Fibroblast of skin of left quadriceps (primary cell): ENCODE measurements at places on chromosomes 1 and 21.

DNA sequence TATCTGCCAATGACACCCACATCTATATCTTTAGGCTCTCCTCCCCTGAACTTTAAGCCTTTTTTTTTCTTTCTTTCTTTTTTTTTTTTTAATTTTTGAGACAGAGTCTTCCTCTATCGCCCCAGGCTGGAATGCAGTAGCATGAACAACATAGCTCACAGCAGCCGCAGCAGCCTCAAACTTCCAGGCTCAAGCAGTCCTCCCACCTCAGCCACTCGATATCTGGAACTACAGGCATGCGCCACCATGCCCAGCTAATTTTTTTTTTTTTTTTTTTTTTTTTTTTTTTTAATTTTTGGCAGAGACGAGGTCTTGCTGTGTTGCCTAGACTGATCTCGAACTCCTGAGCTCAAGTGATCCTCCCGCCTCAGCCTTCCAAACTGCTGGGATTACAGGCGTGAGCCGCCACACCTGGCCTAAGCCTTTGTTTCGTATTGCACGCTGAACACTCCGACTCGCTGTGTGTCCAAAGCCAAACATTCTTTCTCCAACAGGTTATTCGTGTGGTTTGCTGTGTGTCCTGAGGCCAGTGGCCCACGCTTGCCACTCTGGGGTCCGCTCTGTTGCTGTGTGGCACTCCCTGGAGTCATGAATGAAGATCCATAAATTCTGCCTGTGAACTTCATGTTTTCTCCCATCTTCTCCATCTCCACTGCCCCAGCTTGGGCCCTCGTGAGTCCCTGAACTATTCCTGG lies 119.4 kb downstream of the CAMTA1 start:
- no peak for DNase-seq

GRCh38 chr1:192756847-192757246 lies 52.0 kb upstream of the RGS2 start:
- DNase-seq, result no peak

DNA sequence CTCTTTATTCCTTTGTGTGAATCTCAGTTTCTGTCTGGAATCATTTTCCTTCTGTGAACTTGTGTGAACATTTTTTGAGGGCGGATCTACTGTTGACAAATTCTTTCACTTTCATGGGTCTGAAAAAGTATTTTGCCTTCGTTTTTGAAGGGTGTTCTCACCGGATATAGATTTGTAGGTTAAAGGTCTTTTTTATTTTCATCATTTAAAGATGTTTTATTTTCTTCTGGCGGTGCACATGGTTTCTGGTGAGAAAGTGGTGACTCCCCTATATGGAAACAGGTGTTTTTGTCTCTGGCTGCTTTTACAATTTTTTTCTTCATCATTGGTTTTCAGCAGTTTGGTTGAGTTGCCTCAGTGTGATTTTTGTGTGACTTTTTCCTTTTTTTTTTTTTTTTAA lies 94.9 kb downstream of the DYRK1A start:
- no peak for DNase-seq

GRCh38 chr1:187264995-187265602 lies 436.4 kb downstream of the PLA2G4A start:
- peak; percentile 57 for DNase-seq

DNA sequence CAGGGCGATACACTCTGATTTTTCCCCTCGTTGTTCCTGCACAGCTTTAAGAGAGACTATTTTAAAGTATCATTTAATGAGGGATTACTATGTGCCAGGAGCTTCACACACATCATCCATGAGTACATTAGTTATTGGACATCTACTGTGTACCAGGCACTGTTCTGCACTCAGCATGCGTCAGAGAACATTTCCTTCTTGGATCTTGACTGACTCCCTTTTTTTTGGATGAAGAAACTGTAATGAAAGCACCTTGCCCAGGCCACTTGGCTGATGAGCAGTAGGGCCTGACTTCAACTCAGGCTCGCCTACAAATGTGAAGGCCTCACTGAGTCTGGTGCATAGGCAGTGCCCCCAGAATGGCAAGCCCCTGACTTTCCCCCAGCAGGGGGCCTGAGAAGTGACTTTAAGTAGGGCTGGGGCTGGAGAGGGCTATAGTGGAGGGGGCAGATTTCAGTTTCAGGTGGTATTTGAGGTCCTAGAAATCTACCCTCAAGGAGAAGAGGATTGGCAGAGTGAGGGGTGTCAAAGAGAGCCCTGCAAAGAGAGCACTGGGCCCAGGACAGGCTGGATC lies 50.0 kb downstream of the PTPRU start:
- no peak for DNase-seq

GRCh38 chr21:27700974-27701614 lies 734.2 kb upstream of the ADAMTS5 start:
- peak; percentile 72 for DNase-seq

DNA sequence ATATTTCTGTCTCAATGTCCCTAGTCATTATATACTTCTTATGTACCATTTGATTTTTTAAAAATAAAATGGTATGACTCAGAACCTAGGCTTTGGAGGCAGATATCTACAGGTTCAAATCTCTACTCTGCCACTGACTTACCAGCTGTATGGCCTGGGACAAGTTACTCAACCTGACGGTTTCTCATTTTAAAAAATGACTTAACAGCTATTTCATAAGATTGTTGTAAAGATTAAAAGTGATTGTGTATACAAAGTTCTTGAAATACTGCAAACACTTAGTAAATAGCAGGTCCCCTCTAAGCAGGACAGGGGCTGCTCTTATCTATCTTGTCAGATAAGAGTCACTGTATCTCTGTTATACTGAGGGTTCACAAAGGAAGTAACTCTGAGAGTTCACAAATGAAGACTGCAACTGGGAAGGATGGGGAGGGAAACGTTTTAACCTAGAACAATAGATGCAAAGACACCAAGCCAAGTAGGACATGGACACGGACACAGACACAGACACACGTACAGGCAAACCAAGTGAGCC lies 2.6 kb downstream of the BCAR3 start:
- no peak for DNase-seq

DNA sequence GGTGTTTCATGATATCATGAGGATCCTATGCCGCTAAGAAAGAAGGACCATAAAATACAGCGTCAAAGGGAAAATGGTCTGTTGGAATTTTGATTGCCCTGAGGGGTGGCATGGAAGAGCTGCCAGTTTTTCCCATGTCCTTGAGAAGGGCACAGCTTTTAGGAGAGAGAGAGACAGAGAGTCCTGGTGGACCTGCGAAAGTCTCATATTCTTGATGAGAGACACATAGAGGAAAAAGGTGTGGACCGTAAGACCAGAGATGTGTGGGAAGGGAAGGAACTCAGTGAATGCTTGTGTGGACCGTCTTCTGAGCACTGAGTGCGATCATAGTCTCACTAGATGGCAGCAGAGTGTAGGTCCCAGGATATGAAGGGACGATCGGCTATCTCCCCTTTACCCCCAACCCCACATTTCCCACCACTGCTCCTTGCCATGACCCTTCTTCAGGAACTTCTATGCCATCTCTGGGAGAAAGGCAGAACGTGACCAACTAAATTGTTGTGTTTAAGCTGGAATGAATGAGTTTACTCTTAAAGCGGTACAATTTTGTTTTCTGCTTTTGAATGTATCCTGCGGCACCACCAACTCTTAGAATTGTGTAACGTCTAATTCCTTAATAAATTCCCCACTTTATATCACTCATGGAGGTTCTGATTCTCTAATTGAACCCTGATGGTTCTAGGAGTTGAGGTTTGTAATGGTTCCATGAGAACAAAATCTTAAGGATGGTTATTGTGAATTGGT lies 117.7 kb downstream of the CTH start:
- no peak for DNase-seq

GRCh38 chr1:47569681-47570470 lies 132.0 kb downstream of the FOXD2 start:
- DNase-seq, result peak; percentile 78

GRCh38 chr1:111818546-111818945 lies 62.8 kb downstream of the DDX20 start:
- no peak for DNase-seq

DNA sequence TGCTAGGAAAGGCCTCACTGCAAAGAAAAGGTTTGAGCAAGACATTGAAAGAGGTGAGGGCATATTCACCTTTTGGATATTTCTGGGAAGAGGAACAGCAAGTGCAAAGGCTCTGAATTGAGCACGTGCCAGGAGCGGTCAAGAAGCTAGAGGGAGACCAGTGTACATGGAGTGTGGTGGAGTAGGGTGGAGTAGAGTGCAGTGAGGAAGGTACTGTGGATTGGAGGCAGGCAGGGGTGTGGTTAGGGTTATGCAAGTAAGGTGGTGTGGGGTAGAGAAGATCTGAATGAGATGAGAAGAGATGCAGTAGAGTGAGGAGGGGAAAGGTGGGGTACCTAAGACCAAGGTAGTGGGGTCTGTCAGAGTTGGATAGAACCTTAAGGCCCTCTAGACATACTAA lies 119.6 kb downstream of the OMA1 start:
- DNase-seq, result no peak

DNA sequence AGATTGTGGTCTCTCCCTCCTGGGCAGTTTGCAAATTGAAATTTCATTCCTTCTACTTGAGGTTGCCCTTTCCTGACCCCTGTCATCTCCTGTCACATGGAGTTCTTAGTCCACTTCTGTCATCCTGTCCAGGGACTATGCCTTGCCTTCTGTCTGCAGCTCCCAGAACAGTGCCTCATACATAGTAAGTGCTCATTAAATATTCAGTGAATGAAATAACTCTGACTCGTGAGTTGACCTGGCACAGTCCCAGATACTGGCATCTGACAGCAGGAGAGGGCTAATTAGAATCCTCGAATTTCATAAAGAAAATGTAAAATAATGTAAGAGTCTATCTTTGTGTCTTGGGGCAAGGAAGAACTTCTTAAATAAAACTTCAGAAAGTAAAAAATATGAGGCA lies 50.8 kb downstream of the CNIH3 start:
- DNase-seq, result no peak

- no peak for DNase-seq
Measured at GRCh38 chr1:4847711-4848110, 193.3 kb downstream of the AJAP1 start.

DNA sequence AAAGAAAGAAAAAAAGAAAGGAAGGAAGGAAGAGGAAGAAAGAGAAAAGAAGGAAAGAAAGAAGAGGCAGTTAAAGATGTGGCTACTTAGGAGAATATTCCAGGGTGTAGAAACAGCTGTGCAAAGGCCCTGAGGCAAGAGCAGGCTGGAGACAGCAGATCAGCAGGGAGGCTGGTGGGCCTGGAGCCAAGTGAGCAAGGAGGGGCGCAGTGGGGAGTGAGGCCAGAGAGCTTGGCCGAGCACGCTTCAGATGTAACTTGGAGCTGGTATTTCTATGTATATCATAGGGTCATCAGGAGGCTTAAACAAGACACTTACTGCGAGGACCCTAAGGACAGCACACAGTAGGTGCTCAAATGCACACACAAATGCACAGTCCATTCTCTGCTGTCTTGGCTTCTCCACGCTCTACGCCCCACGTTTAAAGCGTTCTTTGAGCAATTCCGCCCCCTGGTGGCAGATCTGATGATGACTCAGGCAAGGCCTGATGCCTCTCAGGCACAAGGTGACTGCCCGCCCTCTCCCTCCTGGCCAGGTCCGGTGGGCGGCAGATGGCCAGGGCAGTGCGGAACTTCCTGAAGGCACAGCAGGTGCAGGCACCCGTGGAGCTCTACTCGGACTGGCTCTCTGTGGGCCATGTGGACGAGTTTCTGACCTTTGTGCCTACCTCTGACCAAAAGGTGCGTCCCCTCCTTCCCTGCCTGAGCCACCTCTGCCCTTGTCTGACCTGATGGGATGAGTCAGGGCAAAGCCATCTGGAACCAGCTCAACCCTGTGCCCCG lies 11.9 kb upstream of the PADI3 start:
- DNase-seq, result peak; percentile 63

DNA sequence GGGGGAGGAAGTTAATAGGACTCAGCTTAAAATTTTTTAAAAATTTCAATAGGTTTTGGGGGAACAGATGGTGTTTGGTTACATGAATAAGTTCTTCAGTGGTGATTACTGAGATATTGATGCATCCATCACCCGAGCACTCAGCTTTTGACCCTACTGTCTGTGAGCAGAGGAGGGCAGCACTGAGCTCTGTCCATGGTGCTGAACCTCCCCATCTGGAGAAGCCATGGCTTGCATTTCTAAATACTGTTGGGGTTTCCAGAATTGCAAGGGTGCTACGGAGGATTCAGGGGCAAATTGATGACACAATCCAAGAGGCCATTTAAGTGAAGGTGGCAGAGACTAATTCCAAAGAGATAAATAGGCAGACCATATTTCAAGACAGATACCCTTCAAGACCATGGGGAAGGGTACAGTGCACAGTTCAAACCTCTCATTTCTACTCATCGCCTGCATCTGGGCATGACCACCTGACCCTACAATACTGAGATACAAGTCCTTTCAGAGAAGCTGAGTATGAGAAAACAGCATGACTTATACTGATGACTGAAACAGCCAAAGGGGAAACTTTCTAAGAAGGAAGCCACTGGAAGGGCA lies 17.2 kb downstream of the SYT2 start:
- DNase-seq, result peak; percentile 28

DNA sequence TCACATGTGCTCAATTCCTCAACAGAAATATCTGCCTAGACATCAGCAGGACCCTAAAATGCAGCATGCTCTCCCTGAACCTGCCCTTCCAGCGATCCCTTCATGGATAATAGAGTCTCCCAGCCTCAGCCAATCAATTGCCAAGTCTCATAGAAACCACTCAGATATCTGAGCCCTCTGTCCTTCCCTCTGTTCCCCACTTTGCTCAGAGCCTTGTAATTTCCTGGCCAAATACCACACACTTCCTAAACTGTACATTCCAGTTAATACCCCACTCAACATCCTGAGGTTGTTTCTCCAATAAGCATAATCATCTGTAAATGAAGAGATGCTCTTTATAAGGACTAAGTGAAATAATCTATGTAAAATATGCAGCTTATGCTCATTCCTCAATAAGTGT lies 59.3 kb upstream of the PTGFRN start:
- DNase-seq, result no peak

DNA sequence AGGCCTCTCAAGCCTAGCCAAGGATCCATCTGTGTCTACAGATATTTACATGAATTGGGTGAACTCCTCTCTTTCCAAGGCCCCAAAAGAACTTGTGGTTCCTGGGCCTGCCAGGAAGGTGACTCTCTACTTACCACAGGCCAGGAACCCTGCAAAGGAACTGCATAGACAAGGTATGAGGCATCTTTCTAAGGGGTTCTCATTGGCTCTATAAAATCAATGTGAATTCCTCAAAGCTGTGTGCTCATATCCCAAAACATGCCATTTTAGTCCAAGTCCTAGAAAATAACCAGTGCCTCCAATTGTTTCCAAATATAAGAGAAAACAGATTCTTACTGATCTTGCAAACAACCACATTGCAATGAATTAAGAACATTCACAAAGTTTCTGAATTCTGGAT lies 39.9 kb upstream of the RGL1 start:
- DNase-seq, result no peak
